ENCODE measurements at places on chromosomes 16 and 17. TPM values are rescaled to one million over a fixed set of nuclear protein-coding genes. Genes with fewer than 3 reads are reported as not detected.

- no peaks in the 10 kb centered on the region for H3K36me3 ChIP-seq
- H3K27ac ChIP-seq: no peak overlapping the region
- no peak for DNase-seq
- H3K4me1 ChIP-seq: no peaks in the 10 kb centered on the region
Measured at GRCh38 chr17:70329721-70330120, 160.4 kb downstream of the KCNJ2 start.

- no peak overlapping the region for H3K27ac ChIP-seq
- no peak for DNase-seq
- H3K4me3 ChIP-seq: no peak overlapping the region
Measured at GRCh38 chr17:64718058-64718457, 56.0 kb upstream of the SMURF2 start.

DNA sequence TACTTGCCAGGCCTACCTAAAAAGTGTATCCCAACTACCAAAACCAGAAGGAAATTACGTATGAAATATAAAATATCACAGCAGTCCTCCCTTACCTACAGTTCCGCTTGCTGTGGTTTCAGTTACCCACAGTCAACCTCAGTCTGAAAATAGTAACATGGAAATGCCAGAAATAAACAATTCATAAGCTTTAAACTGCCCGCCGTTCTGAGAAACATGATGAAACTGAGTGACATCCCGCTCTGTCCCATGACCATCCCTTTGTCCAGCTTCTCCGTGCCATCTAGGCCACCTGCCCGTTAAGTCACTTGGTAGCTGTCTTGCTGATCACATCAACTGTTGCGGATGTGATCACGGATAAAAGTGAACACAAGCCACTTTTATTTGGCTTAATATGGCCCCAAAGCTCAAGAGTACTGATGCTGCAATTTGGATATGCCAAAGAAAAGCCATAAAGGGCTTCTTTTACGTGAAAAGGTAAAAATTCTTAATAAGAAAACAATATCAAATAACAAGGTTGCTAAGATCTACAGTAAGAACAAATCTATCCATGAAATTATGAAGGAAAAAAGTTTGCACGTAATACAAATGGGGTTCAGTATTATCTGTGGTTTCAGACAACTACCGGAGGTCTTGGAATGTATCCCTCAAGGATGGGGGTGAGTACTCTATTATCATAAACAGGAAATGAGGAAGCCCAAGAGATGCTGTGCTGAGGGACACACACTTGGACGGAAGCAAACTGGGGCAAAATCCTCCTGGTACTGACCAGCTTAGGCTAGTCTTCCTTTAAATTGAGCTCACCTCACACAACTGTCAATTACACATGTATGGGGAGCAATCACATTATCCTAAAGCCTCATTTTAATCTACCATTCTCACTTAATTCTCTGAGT, 8.2 kb downstream of the USP22 start:
- H3K27me3 ChIP-seq: no peaks in the 10 kb centered on the region
- peak overlapping the region; percentile 46 for H3K4me3 ChIP-seq

DNA sequence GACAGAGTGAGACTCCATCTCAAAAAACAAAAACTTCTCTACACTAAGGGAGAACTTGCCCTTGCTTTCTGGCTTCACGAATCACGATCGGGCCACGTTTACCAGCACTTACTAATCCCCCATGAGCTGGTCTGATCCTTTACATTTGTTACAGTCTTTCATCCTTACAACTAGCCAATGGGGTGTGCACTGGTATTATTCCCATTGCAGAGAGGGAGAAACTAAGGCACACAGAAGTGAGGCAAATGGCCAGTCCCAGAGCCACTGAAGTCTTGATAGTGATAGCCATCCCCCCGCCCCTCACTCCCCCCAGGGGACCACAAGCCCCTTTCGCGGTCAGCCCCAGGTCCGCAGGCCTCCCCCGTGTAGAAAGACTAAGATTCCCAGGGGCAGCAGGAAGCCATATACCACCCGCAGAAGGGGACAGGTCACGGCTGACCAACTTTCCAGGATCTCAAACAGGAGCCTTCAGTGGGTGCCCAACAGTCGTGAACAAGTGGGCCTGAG, 868 bp downstream of the NATD1 start:
- H3K27me3 ChIP-seq: no peaks in the 10 kb centered on the region
- H3K4me3 ChIP-seq: peak overlapping the region; percentile 42
- DNase-seq: no peak
- H3K27ac ChIP-seq: no peak overlapping the region

DNA sequence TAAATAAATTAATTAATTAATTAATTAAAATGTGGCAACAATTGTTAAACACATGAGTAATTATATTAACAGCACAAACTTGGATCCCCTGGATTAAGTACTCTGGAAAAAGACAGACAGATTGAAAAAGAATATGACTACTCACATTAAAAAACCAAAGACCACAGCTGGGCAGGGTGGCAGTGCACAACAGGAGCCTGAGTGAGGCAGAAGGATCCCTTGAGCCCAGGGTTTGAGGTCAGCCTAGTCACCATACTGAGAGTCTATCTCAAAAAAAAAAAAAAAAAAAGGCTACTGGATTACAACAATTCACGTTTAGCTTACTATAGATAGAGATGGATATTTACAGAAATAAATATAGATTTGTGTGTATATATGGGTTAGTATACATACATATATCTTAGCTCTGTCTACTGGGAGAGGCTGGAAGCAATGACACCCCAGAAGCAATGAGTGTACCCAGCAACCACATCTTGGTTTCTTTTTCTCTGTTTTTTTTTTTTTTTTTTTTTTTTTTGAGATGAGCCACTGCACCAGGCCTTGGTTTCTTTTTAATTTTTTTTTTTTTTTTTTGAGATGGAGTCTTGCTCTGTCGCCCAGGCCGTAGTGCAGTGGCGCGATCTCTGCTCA, 10.6 kb upstream of the SUZ12 start:
- H3K27ac ChIP-seq: no peak overlapping the region
- no peak overlapping the region for H3K4me3 ChIP-seq
- no peaks in the 10 kb centered on the region for H3K36me3 ChIP-seq
- no peak for DNase-seq
- H3K4me1 ChIP-seq: no peaks in the 10 kb centered on the region
- H3K27me3 ChIP-seq: no peaks in the 10 kb centered on the region

GRCh38 chr17:28912281-28912937, 9.5 kb upstream of the DHRS13 start:
- no peaks in the 10 kb centered on the region for H3K4me1 ChIP-seq
- peaks cover 94% of the 10 kb centered on the region for H3K36me3 ChIP-seq
- no peaks in the 10 kb centered on the region for H3K27me3 ChIP-seq
- H3K27ac ChIP-seq: no peak overlapping the region
- no peak overlapping the region for H3K4me3 ChIP-seq

DNA sequence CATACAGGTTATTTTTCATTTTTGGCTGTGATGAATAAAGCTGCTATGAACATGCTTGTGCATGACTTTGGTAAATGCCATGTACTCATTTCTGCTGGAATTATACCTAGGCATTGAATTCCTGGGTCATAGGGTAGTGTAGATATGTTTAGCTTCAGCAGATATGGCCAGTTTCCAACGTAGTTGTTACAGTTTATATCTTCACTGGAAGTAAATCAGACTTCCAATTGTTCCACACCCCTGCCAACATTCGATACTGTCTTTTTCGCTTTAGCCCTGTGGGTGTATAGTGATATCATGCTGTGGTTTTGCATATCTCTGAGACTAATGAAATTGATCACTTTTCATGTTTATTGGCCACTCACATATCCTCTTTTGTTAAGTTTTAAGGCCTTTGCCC, 50.4 kb downstream of the ARHGAP27 start:
- no peaks in the 10 kb centered on the region for H3K36me3 ChIP-seq
- no peak for DNase-seq
- no peak overlapping the region for H3K4me3 ChIP-seq
- H3K27ac ChIP-seq: no peak overlapping the region
- no peaks in the 10 kb centered on the region for H3K27me3 ChIP-seq

DNA sequence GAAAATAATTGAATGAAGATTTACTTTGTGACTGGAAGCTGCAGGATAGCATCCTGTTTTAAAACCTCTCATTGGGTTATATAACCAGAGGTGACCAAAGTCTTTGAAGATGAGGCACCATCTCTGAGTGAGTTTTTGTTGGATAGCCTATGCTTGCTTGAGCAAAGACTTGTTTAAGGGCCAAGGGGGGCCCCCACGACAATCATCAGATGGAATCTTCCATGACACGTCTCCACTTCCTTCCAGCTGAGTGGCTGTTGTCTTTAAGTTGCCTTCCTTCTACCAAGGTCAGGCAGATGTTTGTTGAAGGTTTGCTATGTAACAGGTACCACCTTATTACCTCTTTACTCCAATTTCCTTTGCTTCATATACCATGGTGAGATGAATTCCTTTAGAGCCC, 188.8 kb downstream of the PRKCA start:
- H3K27ac ChIP-seq: no peak overlapping the region
- H3K4me3 ChIP-seq: no peak overlapping the region
- H3K36me3 ChIP-seq: no peaks in the 10 kb centered on the region
- H3K4me1 ChIP-seq: peaks cover 39% of the 10 kb centered on the region

GRCh38 chr17:73534209-73534909, 109.9 kb downstream of the SDK2 start:
- no peak overlapping the region for H3K4me3 ChIP-seq
- no peak for DNase-seq
- no peaks in the 10 kb centered on the region for H3K4me1 ChIP-seq

- no peak for DNase-seq
- H3K36me3 ChIP-seq: no peaks in the 10 kb centered on the region
- H3K27me3 ChIP-seq: no peaks in the 10 kb centered on the region
- peaks cover 9% of the 10 kb centered on the region for H3K4me1 ChIP-seq
- H3K4me3 ChIP-seq: no peak overlapping the region
Measured at GRCh38 chr16:11196286-11196828, 59.6 kb downstream of the SOCS1 start.

DNA sequence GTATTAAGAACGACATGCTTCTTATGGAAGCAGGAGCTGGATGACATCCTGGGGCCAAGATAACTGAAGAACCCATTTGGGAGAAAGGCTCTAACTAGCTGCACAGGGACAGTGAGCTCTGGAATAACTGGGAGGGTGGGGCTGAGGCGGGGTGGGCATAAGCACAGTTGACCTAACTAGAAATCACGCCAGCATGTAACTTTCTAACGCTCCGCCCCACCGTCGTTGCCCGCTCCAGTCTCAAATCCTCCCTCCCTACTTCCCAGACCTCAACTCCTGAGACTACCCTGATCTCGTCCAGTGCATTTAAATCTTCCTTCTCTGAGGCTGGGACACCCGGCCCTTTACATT, 436 bp downstream of the PHB1 start:
- H3K27ac ChIP-seq: peak overlapping the region; percentile 65
- peaks cover 18% of the 10 kb centered on the region for H3K4me1 ChIP-seq
- H3K36me3 ChIP-seq: peaks cover 28% of the 10 kb centered on the region
- peak overlapping the region; percentile 81 for H3K4me3 ChIP-seq
- no peak for DNase-seq

DNA sequence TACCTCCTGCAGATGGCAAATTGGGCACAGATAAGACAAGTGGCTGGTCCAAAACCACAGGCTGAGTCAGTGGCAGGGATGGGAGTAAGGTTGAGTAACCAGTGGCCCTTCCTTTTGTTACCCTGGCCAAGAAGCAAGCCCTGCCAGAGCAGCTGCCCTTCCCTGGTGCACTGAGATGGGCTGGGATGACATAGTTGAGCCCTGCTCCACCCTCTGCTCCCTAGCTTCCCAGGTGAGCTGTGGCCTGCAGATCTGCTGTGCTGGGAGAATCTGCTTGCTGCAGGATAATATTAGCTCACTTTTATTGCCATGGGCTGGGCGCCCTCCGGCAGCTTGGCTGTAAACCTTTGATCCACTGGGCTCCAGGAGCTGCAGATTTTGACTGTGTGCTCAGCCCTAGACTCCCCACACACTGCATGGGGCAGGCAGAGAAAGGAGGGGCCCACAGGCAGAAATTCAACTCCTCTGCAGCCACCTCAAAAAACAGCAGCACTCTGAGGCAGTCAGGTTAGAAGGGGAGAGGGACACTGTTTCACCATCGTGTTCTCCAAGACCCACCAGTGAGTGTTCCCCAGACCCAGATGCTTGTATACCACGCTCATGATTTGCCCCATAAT, 101.8 kb downstream of the CBLN1 start:
- no peaks in the 10 kb centered on the region for H3K4me1 ChIP-seq
- no peaks in the 10 kb centered on the region for H3K27me3 ChIP-seq

The SLC38A8 gene
- total RNA-seq: not detected

The OR2C1 gene
- not detected for total RNA-seq

The ATP2A3 gene
- total RNA-seq: 157 TPM

The CHST6 gene
- total RNA-seq: 0.06 TPM

The ODAD4 gene
- 0.20 TPM for total RNA-seq

The NPIPA8 gene
- 0.36 TPM for total RNA-seq

The IGF2BP1 gene
- not detected for total RNA-seq

The SLC5A10 gene
- total RNA-seq: not detected

The HS3ST4 gene
- total RNA-seq: not detected

Data from CD4-positive, alpha-beta memory T cell (primary cell).